ENCODE measurements at places on chromosomes 6 and 20.

DNA sequence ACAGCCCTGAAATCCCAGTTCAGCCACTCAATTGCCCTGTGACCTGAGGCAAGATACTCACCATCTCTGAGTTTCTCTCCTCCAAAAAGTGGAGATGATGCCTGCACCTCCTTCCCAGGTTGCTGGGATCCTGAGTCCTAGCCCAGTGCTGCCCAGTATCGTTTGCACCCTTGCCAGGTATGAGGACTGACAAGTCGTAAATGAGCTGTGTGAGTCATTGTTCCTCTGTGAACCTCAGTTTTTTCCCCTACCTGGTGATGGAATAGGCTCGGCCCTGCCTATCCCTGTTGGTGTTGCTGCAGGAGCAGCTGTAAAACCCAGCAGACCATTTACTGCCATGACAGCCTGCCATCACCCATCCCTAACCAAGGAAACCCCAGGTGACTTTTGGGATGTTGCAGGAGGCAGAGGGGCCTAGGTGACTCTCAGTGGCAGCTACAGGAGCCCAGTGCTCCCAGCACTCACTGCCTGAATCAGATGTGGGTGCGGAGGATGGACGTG lies 229.3 kb downstream of the SYNDIG1 start:
- DNase-seq = no peak

DNA sequence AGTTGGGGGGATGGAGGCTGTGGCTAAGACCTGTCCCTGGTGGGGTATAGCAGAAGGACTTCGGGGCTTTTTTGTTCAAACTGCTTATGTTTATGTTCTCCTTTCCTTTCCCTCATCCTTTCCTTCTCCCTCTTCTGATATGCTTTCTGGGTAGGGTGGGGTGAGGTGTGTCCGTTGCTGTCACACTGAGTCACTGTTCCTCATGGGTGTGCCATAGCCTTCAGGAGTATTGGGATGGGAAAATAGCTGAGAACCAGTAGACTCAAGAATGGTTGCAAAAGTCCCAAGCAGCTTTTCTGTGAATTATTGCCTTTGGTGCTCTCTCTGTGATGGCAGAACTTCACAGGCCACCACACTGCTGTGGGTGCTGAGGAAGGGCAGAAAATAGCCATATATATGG lies 39.6 kb downstream of the TPD52L1 start:
- DNase-seq = no peak

GRCh38 chr6:82750556-82750955 lies 315.1 kb downstream of the UBE3D start:
- DNase-seq = no peak

GRCh38 chr20:10696650-10697049 lies 22.9 kb upstream of the JAG1 start:
- DNase-seq = peak; percentile 28

DNA sequence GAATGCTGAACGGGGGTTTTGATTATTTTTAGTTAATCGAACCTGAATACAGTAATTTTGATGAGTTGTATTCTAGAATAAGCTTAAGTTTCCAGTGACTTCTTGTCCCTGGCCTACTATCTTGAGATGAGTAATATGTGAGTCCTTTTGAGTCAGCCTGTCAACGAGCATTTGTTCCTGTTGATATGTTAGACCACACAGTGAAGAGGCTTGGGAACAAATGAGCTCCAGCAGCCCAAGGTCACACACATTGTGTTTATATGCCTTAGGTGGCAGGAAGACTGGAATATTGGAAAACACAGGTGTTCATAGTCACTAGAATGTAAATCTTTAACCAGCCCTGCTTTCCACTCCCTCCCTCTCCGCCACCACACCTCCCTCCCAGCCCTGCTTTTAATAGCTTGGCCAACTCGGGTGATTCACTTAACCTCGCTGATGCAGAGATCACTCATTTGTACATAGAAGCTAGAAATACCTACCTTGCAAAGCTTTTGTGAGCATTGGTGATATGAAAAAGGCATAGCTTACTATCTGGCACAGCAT lies 9.1 kb downstream of the SMPDL3A start:
- no peak for DNase-seq

- DNase-seq = no peak
Measured at GRCh38 chr20:41318271-41318649, 729 bp upstream of the ZHX3 start.

DNA sequence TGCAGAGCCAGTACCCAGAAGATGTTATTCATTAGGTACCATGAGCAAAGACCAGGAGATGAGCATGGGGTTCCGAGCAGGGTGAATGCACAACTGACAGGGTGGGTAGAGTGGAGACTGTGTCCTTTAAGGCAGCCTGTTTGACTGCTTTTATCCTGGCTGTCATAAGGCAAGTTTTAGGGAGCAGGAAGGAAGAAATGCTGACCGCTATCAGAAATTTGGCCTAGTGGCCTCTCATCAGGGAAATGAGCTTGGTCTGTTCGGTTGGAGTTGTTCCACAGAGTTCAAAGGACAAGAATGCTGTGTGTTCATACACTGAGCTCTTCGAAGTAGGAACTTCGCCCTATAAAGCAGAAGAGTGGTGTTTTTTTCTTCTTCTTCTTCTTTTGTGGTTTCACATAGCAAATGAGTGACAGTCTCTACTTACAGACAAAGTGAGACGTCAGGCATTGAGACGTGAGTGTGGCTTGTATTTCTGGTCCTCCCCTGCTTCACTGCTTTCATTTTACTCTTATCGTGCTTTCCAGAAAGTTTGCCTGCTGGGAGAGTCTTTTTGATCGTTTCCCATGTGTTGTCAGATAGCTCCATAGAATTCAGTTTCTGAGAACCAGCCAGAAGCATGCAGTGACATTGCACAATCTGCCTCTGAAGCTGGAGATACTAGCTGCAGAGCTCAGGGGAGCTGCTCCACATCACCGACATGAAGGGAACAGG lies at the start of gene CASS4:
Gene CASS4 (plus strand): TSS at position 502 of the 714 bp plus-strand sequence. CDS start 199 bp downstream, at position 701.
- peak; percentile 84 for DNase-seq

GRCh38 chr6:8172530-8172929 lies 70.2 kb upstream of the EEF1E1 start:
- no peak for DNase-seq

DNA sequence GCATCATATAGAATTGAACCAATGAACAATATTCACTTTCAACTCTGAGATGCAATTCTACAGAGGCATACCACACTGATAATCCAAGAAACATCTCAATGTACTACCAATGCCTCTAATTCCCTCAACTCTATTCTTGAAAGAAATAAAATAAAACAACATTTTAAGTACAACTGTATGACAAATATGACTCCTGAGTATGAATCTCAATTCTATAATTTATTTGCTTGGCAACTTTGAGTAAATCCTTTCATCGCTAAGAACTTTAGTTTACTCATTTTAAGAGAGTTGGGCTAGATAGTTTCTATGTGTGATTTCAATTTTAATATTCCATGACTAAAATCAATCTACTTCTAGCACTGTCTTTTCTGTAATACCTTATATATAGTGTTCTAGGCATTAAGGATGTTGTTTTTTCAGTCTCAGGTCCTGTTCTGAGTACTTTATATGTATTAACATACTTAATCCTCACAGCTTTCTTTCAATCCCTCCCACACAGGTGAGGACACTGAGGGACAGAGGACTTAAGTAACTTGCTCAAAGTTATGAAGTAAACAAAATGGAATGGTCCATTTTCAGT lies 33.4 kb downstream of the GOPC start:
- DNase-seq = no peak

GRCh38 chr20:17875106-17875980 lies 93.3 kb downstream of the SNX5 start:
- DNase-seq = no peak

- DNase-seq = no peak
Measured at GRCh38 chr20:1121429-1121828, 3.0 kb downstream of the PSMF1 start.

- no peak for DNase-seq
Measured at GRCh38 chr6:88614316-88614877, 349.0 kb downstream of the RNGTT start.

- no peak for DNase-seq
Measured at GRCh38 chr6:154095571-154095970, 56.5 kb downstream of the OPRM1 start.

- peak; percentile 4 for DNase-seq
Measured at GRCh38 chr6:132768051-132768517, 10.4 kb upstream of the VNN2 start.

DNA sequence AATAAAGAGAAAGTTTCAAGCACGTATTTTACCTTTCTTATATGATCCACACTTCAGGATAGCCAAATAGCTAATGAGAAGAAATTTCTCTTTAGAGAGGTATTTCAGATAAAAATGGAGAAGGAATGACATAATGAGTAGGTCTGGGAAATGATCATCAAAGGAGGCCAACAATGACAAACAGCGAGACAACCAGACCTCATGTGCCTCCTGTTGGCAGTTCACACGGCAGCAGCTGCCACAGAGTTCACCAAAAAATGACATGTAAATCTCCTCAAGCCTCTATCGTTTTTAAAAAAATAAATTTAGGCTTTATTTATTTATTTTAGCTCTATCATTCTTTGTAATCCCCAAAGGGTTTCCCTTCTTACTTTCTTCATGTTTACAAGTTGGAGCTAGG lies 47.7 kb downstream of the SLC2A12 start:
- DNase-seq = no peak

- peak; percentile 27 for DNase-seq
Measured at GRCh38 chr6:111642463-111643158, 36.9 kb upstream of the TRAF3IP2 start.

DNA sequence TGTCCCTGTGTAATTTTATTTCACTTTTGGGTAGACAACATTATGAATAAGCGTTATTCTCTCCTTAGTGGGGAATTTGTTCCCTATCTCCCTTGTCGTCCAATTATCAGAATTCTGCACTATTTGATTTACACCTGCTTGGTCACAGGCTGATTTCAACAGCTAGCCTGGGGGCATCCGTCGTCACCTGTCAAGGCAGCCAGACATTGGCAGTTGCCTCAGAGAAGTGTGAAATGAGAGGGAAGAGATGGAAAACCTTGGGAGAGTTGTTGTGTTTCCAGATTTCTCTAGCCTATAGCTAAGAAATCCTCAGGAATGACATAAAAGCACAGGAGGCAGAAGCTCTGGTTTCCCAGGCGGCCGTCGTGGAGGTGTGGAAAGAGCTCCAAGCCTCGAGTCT lies 891 bp upstream of the GHRH start:
- DNase-seq = no peak

- peak; percentile 67 for DNase-seq
Measured at GRCh38 chr20:967796-968742, 34.0 kb downstream of the RSPO4 start.

GRCh38 chr20:25083773-25084625 lies 2.1 kb upstream of the VSX1 start:
- no peak for DNase-seq

GRCh38 chr20:64151633-64152530 lies 12.4 kb upstream of the MYT1 start:
- no peak for DNase-seq

GRCh38 chr20:17869295-17869994 lies 99.1 kb downstream of the SNX5 start:
- DNase-seq = no peak

DNA sequence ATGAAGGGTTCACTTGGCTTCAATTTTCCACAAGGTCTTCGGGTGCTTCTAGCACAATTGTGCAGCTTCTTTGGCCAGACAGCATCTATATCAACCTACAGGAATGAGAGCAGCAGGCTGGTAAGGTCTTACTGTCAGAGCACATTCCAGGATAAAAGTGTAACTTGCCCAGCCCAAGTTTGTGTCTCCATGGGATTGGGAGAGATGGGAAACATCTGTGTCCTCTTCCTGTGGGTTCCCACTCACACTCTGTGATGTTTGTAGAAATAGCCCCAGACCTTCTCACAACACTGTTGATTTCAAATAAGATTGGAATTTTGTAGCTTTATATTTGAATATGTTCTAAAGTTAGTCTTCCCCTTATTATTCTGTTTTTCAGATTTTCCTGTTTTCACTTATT lies 83.4 kb upstream of the RGS17 start:
- DNase-seq = no peak

GRCh38 chr20:24996449-24997377 lies 4.2 kb upstream of the APMAP start:
- no peak for DNase-seq

DNA sequence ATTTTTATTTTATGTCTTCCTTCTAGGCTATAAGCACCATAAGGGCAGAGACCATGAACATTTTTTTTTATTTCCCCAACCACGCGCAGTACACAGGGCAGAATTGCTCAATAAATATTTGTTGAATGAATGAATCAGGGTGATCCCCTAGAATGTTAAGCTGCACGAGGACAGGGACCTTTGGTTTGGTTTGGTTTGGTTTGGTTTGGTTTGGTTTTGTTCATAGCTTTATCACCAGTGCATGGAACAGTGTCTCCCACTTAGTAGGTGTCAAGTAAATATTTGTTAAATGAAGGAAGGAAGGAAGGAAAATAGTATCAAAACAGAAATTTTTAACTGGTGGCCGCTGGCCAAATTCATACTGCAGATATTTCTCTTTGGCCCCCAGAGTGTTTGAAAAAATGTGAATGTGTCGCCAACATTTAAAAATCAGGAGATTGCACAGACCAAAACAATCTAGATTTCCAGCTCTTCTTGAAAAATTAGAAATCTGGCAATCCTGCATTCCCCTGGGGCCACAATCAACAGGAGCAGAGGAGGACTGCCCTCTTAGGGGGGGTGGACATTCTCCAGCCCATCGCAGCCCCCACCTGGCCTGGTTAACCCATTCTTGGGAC lies 205.3 kb downstream of the EYA2 start:
- no peak for DNase-seq

- no peak for DNase-seq
Measured at GRCh38 chr6:170013815-170014214, 262.4 kb downstream of the ERMARD start.

DNA sequence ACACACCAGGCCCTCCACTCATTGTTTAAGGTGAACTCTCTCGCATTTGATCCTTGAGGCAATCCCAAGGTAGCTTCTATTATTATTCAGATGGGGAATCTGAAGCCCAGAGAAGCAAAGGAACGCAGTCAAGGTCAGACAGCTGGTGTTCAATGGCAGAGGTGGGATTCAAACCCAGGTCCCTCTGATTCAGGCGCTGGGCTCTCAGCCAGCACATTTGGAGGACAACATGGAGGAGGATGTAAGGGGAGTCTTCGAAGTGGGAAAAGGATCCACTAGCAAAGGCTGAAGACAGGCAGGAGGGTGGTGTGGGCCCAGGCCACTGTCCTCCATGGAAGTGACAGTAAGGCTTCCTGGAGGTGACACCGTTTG lies 13.9 kb upstream of the TTPAL start:
- no peak for DNase-seq

- no peak for DNase-seq
Measured at GRCh38 chr20:20430066-20430465, 62.2 kb downstream of the INSM1 start.

GRCh38 chr20:57683287-57683686 lies 26.5 kb downstream of the PMEPA1 start:
- DNase-seq = no peak

DNA sequence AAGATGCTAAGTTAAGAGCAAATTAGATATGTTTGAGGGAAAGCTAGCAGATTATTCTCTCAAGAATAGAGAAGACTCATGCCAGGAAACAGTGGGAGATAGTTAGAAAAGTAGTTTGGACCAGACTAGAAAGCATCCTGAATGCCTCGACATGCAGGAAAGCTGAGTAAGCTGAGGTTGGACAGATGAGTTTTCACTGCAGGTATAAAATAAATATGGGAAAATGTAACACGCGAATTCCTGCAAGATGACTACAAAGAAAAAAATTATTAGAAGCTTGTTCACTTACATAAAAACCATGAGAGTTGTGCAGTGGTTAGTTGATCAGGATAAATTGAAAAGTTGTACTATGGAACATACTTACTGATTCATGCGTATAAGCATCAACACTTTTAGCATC lies 484.2 kb upstream of the MANEA start:
- no peak for DNase-seq

GRCh38 chr6:41688256-41688965 lies 47.0 kb downstream of the TFEB start:
- no peak for DNase-seq

All from Jurkat, Clone E6-1 (cell line).